ENCODE measurements at places on chromosomes 7 and 10. TPM values are rescaled to one million over a fixed set of nuclear protein-coding genes. Genes with fewer than 3 reads are reported as not detected.
A peak's percentile ranks its signal among the peaks of the same experiment; 100 is the strongest.

- no peak for DNase-seq
These were observed 83.5 kb upstream of the GNA12 start for GRCh38 chr7:2927592-2927991.

Gene NDUFB2
- 109 TPM for total RNA-seq

Gene CPA2
- not detected for total RNA-seq

DNA sequence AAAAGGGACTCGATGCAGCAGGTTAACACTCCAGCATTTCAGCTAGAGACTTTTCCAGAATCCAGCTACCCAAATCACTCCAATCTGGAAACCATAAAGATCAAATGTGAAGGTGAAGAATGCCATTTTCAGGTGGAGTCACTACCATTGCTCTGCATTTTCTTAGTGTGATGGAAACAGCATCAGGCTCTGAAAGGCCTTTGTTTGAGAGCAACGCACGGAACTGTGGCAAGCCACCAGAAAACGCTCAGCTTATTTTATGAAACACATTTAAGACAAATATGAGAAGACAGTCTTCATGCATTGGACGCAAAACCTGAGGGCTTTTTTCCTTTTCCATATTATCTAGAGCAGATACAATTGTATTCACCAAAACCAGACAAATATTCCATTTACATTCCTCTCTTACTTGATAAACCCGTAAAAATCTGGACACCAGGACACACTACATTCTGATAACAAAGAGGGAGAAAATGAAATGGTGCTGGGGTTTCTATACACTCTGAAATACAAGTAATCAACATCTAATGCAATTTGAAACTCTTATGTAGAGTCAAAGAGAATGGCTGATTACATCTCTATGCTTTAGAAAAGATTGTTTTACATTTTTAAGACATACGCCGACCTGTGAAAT lies 99.1 kb downstream of the NRP1 start:
- DNase-seq: no peak

- no peak for DNase-seq
These were observed 1.8 kb upstream of the MAGI2 start for GRCh38 chr7:79455173-79455790.

DNA sequence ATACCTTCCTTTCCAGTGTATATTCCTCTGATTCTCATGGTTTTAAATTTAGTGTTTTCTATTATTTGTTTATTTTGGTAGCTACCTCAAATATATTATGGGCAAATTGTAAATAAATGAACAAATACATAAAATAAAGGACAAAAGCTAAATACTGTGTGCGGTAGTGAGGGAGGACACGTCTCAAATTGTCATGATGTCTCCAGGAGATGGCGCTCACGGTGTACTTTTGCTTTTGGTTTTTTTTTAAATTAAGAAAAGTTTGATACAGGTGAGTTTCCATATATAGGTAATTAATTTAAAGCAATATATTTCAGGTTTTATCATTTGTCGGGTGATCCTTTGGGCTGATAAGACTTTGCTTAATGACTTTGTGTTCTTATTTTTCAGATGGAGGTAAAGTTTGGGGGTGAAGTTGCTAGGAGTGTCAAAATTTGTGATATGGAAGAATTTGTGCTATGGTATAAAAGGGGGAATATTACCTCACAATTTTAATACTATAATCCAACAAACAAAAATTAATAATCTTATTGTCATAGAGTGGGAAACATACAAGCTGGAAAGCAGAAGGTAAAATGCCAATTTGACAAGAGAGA lies 68.4 kb upstream of the TMEM229A start:
- no peak for DNase-seq

- DNase-seq: peak; percentile 82
These were observed 39.2 kb downstream of the WBP1L start for GRCh38 chr10:102782673-102783551.

Gene PRSS2
- not detected for total RNA-seq

- no peak for DNase-seq
These were observed 936 bp upstream of the TCERG1L start for GRCh38 chr10:131312478-131312836.

Gene CHAT
- total RNA-seq: not detected

Gene GHRHR
- total RNA-seq: not detected

Gene DENND2A
- total RNA-seq: 84.8 TPM

- no peak for DNase-seq
These were observed 700.4 kb downstream of the KCNMA1 start for GRCh38 chr10:76937181-76937600.

Gene ACTR3C
- total RNA-seq: 8.6 TPM

- DNase-seq: no peak
These were observed 123.9 kb downstream of the PRKG1 start for GRCh38 chr10:51198170-51198569.

Gene TCERG1L
- total RNA-seq: not detected

GRCh38 chr7:38753347-38753746 lies 122.2 kb upstream of the AMPH start:
- no peak for DNase-seq

DNA sequence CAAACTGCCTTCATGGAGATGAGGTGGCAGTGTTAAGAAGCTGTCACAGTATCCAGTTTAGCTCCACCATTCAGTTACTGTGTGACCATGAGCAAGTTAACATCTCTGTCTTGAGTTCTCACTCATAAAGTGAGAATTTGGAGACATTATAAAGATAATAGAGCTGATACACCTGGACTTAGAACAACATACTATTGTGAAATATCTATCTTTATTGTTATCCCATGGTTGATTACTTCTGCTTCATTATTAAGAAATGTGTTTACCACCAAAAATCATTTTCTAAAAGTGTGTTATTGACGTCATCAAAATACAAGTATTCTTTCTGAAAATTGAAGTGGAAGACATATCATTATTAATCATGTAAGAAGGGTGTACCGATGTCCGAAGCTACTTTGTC lies 166.9 kb downstream of the SEMA3A start:
- DNase-seq: no peak

Gene COL17A1
- total RNA-seq: not detected

GRCh38 chr10:4107285-4107851 lies 322.4 kb upstream of the KLF6 start:
- no peak for DNase-seq

Gene OPN1SW
- not detected for total RNA-seq

GRCh38 chr7:41870461-41871138 lies 167.7 kb upstream of the INHBA start:
- no peak for DNase-seq

Gene KAZALD1
- total RNA-seq: 34.6 TPM

GRCh38 chr10:60446070-60446833 lies 56.6 kb upstream of the ANK3 start:
- DNase-seq: no peak

DNA sequence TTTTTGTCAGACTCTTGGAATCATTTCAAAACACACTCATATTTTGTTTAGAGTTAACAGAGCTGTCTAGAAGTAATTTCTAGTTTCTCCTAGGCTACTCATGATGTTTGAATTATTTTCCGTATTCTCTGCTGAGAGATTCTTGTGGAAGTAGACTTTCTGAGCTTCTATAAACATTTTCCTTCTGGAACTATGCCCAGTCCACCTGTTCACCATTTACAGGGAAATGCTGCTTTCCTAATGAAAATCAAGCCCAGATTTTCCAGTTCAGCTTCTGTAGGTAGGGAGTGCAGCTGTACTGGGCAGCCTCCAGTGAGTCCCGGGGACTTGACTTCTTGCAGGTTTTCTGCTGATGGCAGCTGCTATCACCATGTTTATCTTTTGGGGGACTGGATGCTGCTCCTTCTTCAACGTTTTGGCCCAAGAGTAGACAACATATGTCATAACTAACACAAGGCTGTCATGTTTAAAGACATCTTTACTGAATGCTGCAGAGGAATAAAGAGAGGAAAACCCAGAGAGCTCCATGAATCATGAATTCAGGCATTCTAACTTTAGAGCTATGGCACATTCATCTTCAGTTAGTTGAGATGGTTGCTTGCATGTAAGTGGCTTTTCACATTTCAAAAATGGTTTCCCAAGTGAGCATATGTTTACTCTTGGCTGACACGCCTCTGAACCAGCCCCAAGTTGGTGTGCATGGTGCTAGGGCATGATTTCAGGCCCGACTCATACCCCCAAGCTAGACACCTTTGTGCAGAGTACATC lies 85.6 kb downstream of the SDK1 start:
- DNase-seq: no peak

GRCh38 chr7:107045195-107045960 lies 873 bp downstream of the PRKAR2B start:
- no peak for DNase-seq

- no peak for DNase-seq
These were observed 162.6 kb downstream of the MTERF1 start for GRCh38 chr7:91717681-91718470.

DNA sequence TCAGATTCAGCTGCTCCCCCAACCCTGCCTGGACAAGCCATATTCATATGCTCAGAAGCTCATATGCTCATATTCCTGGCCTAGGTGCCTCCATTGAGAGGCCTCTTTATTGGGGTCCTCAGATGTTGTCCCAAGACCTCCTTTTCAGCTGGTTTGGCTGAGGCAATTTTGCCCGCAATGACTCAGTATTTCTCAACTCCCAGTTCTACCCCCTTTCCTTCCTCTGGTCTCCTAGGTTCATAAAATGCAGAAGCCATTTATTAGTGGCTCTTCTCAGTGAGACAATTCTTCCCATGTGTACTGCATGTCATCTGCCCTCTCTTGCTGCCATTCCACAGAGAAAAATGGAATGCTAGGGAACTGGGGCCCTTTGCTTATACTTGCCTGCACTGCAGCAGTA lies 110.7 kb downstream of the INHBA start:
- no peak for DNase-seq

DNA sequence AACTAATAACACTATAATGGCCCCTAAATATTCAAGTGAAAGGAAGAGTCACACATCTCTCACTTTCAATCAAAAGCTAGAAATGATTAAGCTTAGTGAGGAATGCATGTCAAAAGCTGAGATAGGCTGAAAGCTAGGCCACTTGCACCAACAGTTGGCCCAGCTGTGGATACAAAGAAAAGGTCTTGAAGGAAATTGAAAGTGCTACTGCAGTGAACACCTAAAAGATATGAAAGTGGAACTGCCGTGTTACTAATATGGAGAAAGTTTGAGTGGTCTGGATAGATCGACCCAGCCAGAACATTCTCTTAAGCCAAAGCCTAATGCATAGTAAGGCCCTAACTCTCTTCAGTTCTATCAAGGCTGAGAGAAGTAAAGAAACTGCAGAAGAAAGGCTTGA lies 12.1 kb upstream of the SNX13 start:
- DNase-seq: no peak

All from uterus (tissue), 4 donors.